Thymus (tissue), 14 donors: ENCODE measurements at places on chromosomes 1 and 21. TPM values are rescaled to one million over a fixed set of nuclear protein-coding genes. Genes with fewer than 3 reads are reported as not detected.

- H3K4me1 ChIP-seq: peaks cover 6% of the 10 kb centered on the region
- no peaks in the 10 kb centered on the region for H3K36me3 ChIP-seq
- no peak for DNase-seq
- H3K4me3 ChIP-seq: no peak overlapping the region
- H3K27ac ChIP-seq: no peak overlapping the region
Observed at GRCh38 chr1:9459816-9460407, 79.4 kb upstream of the SLC25A33 start.

GRCh38 chr1:25990251-25990650 is 7.6 kb downstream of the PAFAH2 start:
- DNase-seq: no peak
- peak overlapping the region; percentile 92 for H3K4me3 ChIP-seq
- H3K36me3 ChIP-seq: peaks cover 15% of the 10 kb centered on the region
- peak overlapping the region; percentile 81 for H3K27ac ChIP-seq
- H3K27me3 ChIP-seq: no peaks in the 10 kb centered on the region

The RAD54L gene
- total RNA-seq: 9.2 TPM

- no peaks in the 10 kb centered on the region for H3K36me3 ChIP-seq
- H3K27me3 ChIP-seq: no peaks in the 10 kb centered on the region
- no peak for DNase-seq
Observed at GRCh38 chr1:178580096-178580495, 67.2 kb downstream of the TEX35 start.

The ANKRD34A gene
- 0.19 TPM for total RNA-seq

- no peak overlapping the region for H3K27ac ChIP-seq
- no peaks in the 10 kb centered on the region for H3K36me3 ChIP-seq
- peaks cover 3% of the 10 kb centered on the region for H3K4me1 ChIP-seq
- no peaks in the 10 kb centered on the region for H3K27me3 ChIP-seq
- no peak for DNase-seq
Observed at GRCh38 chr1:16119504-16119903, 36.4 kb downstream of the EPHA2 start.

GRCh38 chr1:40047769-40048168 is 7.2 kb downstream of the CAP1 start:
- no peak overlapping the region for H3K27ac ChIP-seq
- no peaks in the 10 kb centered on the region for H3K27me3 ChIP-seq
- H3K36me3 ChIP-seq: peaks cover 9% of the 10 kb centered on the region
- peaks cover 11% of the 10 kb centered on the region for H3K4me1 ChIP-seq
- no peak for DNase-seq

DNA sequence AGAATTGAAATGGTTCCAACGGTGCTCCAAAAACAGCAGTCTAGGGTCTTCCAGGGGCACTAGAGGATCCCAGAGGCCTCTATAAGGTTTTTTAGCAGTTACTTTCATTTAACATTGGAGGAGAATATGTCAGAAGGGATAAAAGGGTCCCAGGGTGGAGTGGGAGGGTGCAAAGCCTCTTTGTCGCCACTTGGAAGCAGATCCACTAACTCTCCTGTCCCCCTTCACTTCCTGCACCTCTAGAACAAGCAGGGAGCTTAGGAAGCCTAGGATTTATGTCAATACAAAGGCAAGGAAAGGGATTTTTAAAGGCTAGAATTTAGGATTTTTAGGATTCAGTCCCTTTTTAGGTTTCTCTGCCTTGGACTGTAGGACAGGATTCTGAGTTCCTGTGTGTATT is 8.3 kb downstream of the PCP4L1 start:
- DNase-seq: no peak
- no peaks in the 10 kb centered on the region for H3K4me1 ChIP-seq
- H3K27ac ChIP-seq: no peak overlapping the region

The FAM72C gene
- 3.8 TPM for total RNA-seq

DNA sequence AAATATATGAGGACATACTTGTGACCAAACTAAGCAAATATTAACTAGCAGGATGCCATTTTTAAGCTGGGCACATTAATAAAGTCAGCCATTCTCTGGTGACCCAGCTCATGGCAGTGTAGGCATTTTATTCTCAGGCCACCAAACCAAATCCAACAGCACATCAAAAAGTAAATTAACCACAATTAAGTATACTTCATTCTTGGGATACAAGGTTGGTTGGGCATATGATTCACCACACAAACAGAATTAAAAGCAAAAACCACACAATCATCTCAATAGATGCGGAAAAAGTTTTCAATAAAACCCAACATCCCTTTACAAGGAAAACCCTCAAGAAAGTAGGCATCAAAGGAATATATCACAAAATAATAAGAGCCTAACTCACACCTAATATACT is 101.3 kb downstream of the FAF1 start:
- H3K27ac ChIP-seq: no peak overlapping the region
- no peak for DNase-seq
- H3K4me3 ChIP-seq: no peak overlapping the region

GRCh38 chr21:15566703-15567102 is 163.1 kb upstream of the USP25 start:
- H3K4me3 ChIP-seq: no peak overlapping the region
- no peaks in the 10 kb centered on the region for H3K27me3 ChIP-seq
- no peak for DNase-seq
- no peak overlapping the region for H3K27ac ChIP-seq
